Panc1 (cell line): ENCODE measurements at places on chromosomes 3 and 15. TPM values are rescaled to one million over a fixed set of nuclear protein-coding genes. Genes with fewer than 3 reads are reported as not detected.

GRCh38 chr15:70556779-70557178 is 206.6 kb downstream of the UACA start:
- no peak for DNase-seq

The CYP1A2 gene
- total RNA-seq, result not detected

The DISP2 gene
- 10.0 TPM for total RNA-seq

- DNase-seq, result no peak
Measured at GRCh38 chr3:131786386-131786785, 248.4 kb downstream of the CPNE4 start.

DNA sequence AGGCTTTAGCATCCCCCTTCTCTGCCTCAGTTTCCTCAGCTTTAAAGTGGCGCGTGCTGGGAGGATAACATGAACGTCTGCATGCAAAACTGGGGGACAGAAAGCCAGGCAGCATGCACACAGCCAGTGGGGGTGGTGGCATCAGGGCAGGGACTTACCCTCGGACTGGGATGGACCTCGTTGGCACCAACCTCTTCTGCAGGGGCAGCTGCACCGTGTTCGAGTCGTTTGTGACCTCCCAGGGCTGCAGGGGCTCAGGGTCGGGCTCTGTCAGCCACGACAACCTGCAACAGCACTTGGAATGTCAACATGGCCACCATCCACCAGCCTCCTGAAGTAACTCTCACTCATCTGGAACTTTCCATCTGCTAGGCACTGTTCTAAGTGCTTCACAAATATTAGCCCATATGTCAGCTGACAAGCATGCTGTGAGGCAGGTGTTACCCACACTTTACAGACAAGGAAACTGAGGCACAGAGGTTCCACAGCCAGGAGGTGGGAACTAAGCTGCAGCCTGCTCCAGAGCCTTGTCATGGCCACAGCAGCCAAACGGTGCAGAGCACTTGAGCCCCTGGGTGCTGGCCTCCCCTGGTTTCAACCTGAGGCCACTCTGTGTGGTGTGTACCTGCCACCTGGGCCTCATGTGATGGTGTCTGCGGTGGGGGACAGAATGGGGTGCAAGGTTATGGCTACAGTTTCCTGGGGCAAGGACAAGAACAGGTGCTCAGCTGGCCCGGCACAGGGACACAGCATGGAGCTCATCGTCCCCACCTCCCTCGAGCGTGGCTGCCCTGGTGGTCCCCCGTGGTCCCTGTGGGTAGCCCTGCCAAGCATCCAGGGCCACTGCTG is 6.7 kb downstream of the C3orf22 start:
- no peak for DNase-seq

- DNase-seq, result no peak
Measured at GRCh38 chr15:81294516-81294880, 29.4 kb downstream of the STARD5 start.

- no peak for DNase-seq
Measured at GRCh38 chr3:190912736-190913135, 50.2 kb upstream of the GMNC start.

DNA sequence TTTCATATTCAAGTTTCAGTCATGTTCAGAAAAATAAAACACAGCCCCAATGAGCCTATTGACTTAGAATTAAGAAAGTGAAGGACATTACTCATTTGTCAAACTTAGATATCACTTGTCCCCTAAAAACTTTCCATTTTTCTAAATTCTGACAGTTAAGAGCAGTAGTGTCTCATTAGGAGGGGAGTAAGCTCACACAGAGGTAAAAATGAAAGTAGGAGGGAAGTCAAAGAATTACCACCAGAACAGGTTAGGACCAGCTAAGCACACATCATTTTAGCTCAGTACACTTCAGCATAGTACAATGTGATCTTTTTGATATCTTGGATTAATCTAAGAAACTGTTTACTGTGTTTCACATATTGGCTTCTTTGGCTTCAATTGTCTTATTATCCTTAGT is 64.3 kb downstream of the OSTN start:
- no peak for DNase-seq

DNA sequence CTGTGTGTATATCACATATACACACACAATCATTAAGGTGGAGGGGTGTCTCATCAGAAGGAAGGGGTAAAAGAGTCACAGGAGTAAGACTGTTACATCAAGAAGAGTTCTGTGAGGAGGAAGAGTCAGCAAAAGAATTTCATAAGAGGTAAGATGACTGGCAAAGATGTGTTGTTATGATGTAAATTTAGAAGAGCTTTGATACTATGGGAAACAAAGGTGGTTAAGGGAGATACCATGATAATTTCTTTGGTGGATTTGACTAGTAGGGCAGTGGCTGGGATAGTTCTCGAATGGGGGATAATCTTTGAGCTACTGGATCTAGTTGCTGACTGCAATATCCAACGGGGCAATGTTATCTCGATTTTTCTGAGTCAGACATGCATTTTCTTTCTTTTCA is 61.6 kb downstream of the STAG1 start:
- no peak for DNase-seq

DNA sequence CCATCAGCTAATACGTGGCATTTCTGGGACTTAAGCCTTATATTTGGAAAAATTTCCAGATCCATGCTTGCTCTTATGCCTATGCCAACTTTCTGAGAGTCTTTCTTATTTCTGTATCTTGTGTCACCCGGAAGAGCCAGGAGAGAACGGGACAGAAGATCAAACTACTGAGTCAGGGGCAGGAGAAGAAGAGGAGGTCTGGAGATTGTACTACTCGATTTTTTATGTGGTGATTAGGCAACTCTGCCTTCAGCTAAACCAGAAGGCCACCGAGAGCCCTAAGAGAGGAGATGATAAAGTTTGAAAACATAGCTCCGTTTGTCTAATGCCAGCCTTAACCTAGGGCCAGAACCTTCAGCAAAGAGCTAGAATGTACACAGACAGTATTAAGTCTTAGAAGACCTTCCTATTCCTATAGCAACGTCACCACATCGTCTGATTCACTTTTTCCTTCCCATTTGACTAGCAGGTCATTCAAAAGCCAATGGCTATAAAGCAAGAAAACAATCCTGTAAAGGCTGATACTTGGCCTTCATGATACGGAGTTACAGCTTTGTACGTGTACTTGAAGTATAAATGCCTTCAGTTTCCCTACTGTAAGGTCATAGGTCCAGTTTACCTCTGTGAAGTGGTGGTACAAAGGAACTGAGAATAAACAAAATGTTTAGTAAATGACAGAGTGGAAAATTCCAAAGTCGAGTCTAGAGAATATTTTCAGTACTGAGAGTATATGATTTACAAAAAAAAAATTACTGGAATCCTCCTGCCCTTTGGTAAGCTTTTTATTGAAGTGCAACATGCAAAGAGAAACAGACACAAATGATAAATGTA is 96.1 kb upstream of the ICE2 start:
- no peak for DNase-seq

The PP2D1 gene
- not detected for total RNA-seq

The IQCF5 gene
- total RNA-seq, result not detected

DNA sequence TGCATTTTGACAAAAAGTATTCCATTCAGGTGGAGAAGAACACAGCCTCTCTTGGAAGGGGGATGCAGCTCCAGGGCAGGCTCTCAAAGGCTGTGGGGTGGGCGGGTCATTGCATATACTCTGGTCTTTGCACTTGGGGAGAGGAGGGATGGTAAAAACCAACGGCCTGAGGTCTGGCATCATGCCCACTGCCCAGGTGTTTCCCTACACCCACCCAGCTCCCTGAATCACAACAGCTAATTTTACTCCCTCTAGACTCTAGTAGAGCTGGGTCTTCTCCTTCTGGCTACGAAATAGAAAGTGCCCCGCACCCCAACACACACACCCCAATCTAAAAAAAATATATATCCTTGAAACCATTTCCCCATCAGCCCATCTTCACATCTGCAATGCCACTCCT is 1.0 kb downstream of the MYLK start:
- DNase-seq, result no peak

DNA sequence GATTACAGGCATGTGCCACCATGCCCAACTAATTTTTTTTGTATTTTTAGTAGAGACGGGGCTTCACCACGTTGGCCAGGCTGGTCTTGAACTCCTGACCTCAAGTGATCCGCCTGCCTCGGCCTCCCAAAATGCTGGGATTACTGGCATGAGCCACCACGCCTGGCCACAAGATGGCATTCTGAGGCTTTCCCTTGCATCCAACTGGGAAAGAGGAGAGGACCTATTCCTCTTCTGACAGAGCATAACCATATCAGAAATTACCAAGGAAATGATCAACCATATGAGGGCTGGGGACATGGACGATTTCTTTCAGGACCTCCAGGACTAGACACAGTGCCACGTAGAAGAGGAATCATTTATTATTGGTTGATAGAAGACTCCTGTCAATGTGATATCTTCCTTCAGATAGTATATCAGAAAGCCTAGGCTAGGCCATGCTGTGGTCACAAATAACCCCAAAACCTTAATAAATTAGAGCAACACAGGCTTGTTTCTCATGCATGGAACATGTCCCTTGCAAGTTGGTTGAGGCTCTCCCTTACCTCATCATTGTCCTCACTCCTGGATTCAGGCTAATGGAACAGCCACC is 372.3 kb upstream of the IL12A start:
- DNase-seq, result no peak

The PARP14 gene
- 46.0 TPM for total RNA-seq

The TLR9 gene
- total RNA-seq, result not detected

The ACKR4 gene
- not detected for total RNA-seq

DNA sequence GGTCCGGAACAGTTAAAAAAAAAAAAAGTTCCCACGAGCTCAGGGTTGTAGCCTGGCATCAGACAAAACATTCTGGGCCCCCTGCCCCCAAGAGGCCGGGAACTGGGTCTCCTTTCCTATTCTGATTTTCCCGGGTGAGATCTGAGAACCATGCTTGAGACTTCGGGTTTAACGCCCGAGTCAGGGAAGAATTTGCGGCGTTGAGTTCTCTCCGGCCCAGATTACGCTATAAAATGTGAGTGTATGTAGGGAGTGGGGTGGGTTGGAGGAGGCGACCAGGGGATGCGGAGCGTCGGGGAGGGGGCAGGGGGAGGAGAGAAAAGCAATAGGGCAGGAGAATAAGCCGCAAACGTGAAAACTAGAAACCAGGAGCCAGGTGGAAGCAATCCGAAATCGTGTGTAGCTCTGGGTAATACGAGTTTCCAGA is 2.7 kb downstream of the ZIC1 start:
- no peak for DNase-seq

The GPR62 gene
- not detected for total RNA-seq

The TMEM158 gene
- total RNA-seq, result 7.3 TPM

The RARB gene
- not detected for total RNA-seq

DNA sequence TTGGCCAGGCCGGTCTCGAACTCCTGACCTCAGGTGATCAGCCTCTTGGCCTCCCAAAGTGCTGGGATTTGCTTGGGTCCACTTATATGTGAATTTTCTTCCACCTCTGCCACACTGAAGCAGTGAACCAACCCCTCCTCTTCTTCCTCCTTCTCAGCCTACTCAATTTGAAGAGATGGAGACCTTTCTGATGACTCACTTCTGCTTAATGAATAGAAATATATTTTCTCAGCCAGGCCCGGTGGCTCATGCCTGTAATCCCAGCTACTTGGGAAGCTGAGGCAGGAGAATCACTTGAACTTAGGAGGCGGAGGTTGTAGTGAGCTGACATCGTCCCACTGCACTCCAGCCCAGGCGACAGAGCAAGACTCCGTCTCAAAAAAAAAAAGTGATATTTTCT is 46.8 kb upstream of the GATM start:
- DNase-seq, result no peak

DNA sequence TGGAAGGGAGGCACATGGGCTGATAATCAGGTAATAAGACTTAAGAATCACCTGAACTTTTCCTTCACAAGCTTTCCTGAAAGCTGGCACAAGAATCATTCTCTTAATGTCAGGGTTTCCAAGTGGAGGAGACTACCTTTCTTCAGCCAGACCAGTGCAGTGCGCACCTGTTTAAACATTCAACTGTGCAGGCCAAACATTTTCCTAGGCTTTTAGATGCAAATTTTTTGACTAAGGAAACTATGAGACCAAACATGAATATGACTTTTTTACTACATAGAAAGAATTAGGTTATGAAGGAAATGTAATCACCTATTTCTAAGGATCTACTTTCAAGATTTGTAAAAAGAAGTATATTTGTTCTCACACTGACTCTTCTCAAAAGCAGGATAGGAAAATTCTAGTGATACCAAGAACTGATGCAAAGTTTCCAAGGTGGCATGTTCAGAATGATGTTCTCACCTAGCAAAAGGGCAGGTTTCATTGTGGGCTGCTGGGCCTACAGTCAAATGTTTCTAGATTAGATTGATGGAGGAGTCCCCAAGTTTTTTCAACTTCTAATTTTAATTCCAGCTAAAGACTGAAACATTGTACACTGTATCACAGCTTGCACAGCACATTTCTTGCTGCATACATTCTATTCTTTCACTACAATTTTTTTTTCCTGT is 339.1 kb downstream of the TIGIT start:
- DNase-seq, result no peak

DNA sequence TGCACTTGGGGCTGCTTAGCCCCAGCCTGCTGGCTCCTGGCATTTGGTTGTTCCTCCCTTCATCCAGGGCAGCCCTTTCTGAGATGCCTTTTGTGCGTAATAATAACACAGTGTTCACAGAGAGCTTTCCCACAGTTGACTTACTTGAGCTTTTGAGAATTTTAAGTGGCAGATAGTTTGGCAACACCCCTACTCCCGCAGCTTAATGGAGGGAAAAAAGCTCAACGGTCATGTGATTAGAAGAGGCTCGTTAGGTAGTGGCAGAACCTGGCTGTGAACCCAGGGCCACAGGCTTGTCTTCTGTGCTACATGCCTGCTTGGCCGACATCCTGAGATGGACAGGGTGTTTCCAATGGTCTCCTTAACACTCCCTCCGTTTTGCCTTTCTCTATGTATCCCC is 4.7 kb downstream of the KBTBD13 start:
- DNase-seq, result no peak

The QRICH1 gene
- 79.9 TPM for total RNA-seq

The MST1R gene
- total RNA-seq, result 27.5 TPM

GRCh38 chr15:63231706-63232105 is 42.3 kb downstream of the RAB8B start:
- no peak for DNase-seq

DNA sequence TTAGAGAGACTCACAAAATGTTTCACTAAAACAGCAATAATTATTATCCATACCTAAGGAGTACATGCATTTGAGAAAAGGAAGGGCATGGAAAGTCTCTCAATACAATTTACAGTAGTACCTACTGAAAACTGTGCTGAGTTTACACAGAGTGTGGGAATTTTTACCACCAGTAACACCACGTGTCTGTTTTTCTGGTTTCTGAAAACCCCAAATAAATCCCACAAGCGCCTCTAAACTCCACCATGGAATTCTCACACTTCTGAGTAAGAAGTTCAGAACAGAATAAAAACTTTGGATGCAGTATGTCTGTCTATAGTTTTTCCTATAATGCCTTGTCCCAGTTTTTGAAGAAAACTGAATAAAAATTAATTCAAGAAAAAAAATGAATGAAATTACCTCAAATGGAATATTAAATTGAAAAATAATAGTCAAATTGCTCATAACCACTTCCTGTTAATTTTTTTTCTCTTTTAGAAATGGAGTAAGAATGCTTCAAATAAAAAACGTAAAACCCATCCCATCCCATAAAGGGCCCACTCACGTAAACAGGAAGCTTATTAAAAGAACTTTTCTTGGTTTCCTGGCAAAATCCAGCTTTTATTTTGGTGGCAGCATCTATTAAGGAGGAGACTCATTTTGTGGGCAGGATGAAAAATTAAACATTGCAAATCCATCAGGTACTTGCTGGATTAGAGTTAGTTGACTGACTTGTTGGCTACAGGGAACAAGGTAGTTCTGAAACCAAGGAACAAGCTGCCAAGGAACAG is 378.1 kb downstream of the TIGIT start:
- DNase-seq, result no peak
